ENCODE measurements at places on chromosomes 6 and 20.

- DNase-seq = no peak
Observed at GRCh38 chr6:131937703-131938631, 13.2 kb downstream of the CCN2 start.

DNA sequence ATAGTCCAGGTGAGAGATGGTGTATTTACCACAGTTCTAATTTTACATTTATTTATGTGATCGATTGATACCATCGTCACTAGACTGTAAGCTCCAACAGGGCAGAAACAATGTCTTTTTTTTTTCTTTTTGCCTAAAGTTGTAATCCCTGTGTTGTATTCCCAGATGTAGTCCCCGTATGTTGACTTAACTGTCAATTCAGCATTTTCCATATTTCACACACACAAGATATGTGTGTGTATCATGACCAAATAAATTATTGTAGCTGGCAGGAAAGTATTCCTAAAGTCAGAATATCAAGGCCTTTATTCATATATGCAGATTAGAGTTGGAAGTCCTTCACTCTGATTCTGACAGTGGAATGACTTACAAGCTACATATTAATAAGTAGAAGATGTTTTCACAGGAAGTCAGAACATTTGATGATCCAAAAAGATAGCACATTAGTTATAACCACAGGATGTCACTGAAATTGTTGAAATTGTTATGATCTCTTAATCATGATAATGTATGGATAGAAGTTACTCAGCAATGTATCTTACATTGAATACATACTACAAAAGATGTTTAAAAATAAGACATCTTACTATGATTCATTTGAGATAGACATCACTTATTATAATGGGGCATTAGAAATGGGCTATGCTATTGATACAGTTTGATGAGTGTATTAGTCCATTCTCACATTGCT, 10.6 kb downstream of the RNF182 start:
- DNase-seq = no peak

- peak; percentile 31 for DNase-seq
Observed at GRCh38 chr6:32974016-32974333, 5.6 kb downstream of the BRD2 start.

GRCh38 chr20:44747166-44748004, 1.7 kb downstream of the KCNK15 start:
- peak; percentile 50 for DNase-seq

- DNase-seq = no peak
Observed at GRCh38 chr6:4717124-4717523, 59.1 kb upstream of the CDYL start.

DNA sequence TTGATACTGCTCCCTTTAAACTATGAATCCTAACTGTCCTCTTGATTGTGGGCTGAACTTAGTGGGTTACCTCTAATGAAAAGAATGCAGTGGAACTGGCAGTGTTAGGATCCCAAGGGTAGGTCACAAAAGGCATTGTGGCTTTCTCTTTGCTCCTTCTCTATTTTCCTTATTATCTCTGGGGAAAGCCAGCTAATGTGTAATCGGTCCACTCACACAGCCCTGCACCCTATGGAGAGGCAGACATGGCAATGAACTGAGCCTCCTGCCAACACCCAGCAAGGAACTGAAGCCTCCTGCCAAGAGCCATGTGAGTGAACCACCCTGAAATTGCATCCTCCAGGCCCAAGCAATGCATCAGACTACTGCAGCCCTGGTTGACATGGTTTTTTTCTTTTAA, 24.6 kb upstream of the ZNF133 start:
- DNase-seq = no peak

GRCh38 chr6:27280064-27280539, 32.0 kb downstream of the POM121L2 start:
- peak; percentile 64 for DNase-seq

DNA sequence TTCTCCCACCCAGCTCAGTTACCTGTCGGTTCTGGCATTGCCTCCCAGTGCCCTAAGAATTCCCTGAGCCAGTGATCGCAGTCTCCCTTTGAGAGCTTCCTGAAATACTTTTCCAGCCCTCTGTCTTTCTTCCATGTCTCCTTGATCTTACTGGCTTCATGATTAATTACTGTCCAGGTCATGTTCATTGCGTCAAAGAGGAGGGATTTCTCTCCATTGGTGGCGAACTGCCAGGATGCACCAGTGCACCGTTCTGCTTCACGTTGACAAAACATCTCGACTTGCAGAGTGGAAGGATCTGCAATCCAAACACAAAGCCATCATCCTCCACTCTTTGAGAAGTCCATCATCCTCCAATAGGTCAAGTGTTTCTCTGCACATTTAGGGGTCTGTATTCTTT, 8.6 kb downstream of the RAET1E start:
- DNase-seq = no peak

DNA sequence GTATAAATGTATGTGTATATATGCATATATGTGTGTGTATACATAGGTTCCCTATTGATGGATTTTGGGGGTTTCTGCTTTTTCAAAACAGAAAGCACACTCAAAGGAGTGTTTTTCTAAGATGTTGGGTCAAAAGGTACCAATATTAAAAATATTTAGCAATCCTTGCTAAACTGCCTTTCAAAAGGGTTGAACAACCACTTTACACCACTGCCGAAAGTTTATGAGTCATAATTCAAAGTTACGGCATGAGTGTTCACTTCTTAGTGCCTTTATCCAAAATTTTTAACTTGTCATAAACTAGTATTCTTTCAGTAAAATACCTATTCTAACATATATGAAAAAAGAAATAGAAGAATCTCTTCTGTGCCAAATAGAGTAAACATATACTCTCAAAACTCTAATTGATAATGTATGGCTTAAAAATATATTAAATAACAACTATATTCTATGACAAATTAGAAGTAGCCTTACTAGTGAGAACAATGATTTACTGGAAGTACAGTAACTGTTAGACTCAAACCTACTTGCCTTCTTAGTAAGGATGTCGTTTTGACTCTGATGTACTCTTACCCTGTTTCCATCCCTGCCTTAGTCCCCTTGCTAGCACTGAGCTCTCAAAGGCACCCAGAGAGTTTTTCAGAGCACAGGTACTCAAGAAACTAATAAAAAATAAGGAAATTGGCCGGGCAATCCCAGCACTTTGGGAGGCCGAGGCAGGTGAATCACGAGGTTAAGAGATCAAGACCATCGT, 136.1 kb downstream of the INSM1 start:
- DNase-seq = no peak

DNA sequence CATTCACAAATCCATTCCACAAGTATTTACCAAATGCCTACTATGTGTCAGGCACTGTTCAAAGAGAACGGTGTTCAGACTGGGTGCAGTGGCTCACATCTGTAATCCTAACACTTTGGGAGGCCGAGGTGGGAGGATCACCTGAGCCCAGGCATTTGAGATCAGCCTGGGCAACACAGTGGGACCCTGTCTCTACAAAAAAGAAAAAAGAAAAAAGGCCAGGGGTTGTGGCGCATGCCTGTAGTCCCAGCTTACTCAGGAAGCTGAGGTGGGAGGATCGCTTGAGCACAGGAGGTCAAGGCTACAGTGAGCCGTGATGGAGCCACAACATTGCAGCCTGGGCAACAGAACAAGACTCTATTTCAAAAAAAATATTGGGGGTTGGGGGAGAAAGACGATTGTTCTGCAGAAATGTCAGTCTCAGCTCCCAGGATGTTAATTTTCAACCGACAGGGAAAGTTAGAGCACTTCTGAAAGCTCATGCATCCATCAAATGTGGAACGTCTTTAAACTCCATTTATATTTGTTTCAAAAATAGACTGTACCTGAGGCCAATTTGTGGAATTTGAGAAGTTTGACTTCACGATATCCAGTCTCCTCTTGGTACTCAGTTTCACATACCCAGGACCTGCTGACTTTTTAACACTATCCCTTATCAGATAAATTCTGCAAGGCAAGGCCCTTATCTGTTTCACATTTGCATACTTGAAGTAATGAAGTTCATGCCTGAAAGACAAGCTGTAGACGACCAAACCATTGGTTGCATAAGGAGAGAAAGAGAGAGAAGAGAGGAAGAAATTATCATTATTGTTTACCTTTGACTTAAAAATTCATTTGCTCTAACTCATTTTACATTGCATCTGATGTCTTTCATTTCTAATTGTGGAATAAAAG, 14.8 kb upstream of the BTN3A2 start:
- DNase-seq = no peak

GRCh38 chr20:7113577-7114466, 346.3 kb downstream of the BMP2 start:
- no peak for DNase-seq

DNA sequence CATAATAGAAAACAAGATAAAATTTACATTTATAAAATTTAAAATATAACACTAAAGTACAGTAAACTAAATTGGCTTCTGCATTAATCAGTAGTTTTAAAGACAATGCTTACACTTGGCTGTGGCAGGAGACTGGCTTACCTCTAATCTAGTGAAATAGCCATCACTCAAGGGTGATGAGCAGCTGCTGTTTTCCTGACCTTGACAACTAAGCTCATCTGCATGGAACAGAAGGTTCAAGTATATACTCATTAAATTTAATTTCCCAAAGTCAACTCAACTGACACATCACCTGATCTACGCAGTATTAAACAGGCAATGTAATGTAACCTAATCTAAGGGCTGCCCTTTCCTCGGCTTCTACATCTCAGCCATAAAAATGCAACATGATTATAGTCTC, 14.5 kb downstream of the TMX4 start:
- no peak for DNase-seq

DNA sequence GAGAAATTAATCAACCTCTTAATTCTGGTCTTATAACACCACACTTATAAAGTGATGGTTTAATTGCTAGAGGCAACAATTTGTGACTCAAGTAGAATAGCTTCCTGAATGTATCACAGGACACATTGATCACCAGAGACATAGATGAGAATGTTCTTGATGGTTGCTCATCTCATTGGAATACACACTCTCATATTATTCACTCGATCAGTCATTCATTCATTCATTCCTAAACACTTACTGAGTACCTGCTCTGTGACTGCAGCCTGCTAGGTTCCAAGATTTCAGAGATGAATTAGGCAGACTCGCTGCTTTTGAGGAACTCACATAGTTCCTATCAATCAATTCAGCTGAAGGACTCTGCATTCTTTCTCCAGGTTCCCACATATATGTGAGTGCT, 365.1 kb upstream of the SOX4 start:
- DNase-seq = no peak

- peak; percentile 27 for DNase-seq
Observed at GRCh38 chr6:140671926-140672325, 1297.5 kb upstream of the CITED2 start.

- DNase-seq = no peak
Observed at GRCh38 chr6:107634324-107635056, 144.6 kb downstream of the SOBP start.

GRCh38 chr20:19070681-19071445, 141.6 kb upstream of the SLC24A3 start:
- DNase-seq = no peak

DNA sequence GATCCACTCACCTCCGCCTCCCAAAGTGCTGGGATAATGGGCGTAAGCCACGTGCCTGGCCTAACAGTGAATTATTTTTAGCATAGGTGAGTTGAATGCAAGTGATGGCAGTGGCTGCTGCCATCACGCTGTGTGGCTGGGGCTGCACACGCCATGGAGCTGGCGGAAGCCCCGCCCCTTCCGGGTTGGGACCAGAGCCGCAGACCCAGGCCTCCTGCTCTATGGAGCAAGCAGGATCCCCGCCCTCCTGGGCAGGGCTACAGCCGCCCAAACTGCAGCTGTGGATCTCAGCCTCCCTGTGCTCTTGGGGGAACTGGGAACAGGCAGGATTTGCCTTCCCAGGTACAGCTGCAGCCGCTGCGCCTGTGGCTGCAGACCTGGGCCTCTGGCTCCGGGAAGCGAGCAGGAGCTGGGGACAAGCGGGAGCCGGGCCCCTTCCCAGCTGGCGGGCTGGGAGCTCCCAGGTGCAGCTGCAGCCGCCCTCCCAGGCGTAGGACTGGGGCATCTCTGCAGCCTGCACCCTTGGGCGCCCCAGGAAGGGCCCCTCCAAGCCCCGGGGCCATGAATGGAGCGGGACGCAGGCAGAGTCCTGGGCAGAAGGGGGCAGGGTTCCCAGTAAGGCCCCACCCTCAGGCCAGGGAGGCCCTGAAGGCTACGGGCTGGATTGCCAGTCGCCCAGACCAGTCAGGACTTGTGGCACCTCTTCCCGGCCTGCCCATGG, 30.9 kb upstream of the SLA2 start:
- DNase-seq = no peak

GRCh38 chr6:25336996-25337395, 57.8 kb downstream of the CARMIL1 start:
- no peak for DNase-seq

- DNase-seq = no peak
Observed at GRCh38 chr6:89033461-89033860, 47.1 kb upstream of the PNRC1 start.

DNA sequence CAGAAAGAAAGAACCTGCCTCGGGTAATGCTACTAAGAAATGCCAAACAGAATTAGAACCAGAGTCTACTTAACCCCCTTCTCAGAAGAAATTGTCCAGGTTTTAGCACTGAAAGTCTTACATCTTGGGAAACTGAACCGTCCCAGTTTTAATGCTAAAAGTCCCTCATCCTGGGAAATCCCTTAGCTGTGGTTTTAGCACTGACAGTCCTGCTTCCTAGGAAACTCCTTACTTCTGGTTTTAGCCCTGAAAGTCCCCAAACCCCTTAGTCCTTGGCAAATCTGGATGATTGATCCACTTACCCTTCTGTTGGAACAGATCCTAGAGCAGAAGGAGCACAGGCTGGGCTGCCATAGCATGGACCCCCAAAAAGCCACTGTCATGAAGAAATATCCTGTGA, 4.8 kb upstream of the TMEM14A start:
- no peak for DNase-seq

DNA sequence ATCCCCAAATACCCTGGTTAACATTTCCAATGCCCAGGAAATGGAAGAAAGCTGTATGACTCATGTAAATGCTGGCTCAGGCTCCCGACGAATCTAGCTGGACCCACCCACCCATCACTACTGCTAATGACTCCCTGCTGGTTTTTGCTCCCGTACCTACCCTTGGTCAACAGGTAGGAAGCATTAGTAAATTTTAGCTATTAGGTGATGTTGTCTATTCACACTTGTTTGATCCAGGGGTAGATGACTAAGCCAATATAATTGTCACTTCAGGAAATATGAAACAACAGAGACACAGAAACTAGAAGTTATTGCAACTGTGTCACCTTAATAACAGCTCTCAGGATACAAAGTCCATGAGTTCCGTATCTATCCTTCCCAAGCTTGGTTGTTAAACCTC, 94.4 kb upstream of the BEND6 start:
- DNase-seq = no peak

DNA sequence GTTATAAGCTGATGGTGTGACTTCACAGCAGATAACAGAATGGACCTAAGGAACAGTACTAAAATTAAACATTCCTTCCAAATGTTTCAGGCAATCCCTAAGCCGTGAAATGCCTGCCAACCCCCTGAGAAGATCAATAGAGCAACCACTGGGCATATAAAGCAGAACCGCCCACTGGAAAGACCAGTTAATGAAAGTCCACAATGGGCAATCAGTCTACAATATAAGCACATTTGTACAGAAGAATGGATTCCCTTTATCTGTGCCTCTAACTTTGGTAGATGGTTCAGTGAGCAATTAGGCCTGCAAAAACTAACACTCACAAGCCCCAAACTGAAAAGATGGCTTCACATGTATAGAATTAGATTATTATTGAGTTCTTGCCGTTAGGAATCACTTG, 286.6 kb downstream of the UBE3D start:
- no peak for DNase-seq
